ENCODE measurements at places on chromosomes 11 and 22. TPM values are rescaled to one million over a fixed set of nuclear protein-coding genes. Genes with fewer than 3 reads are reported as not detected.

Gene C11orf97
- not detected for polyA plus RNA-seq

- no peak for DNase-seq
These were observed 22.3 kb downstream of the PPARA start for GRCh38 chr22:46172522-46173110.

Gene NAALAD2
- 4.2 TPM for polyA plus RNA-seq

Gene CLCF1
- polyA plus RNA-seq: 3.6 TPM

Gene OR4X1
- not detected for polyA plus RNA-seq

DNA sequence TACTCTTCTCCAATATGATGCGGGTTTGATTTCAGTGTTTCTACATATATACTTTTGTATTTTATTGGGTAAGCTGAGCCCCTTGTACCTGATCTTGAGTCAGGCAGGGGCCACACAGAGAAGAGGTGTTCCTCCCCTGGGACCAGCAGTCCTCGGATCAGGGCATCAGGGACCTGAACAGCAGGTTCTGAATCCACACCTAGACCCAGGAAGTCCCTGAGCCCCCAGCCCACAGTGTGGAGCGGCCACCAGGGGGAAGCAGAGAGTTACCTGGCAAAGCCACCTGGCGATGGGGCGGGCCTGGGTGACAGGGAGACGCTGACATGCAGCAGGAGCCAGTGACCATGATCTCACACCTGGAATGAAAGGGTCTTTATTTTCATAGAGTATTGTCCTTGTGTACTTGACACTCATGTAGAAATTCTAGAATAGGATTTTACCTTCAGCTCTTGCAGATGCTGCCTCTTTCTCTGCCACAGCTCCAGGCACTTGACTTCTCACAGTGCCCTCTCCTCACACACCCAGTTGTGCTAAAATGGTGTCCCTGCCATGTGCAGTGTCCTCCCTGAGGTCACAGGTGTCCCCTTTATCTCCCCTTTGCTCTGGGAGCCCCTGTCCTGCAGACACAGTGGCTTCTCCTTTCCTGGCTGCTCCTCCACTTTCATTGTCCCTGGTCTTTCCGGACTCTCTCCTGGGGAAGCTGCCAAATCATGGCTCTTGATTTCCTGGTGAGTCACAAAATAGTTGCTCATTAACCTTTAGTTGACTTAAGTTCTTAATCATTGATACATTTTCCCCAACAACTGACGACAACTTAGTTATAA lies 48.5 kb downstream of the GGTLC2 start:
- DNase-seq: no peak

Gene OR52I1
- polyA plus RNA-seq: not detected

Gene OR52A1
- polyA plus RNA-seq: not detected

- no peak for DNase-seq
These were observed 58.2 kb upstream of the LMO1 start for GRCh38 chr11:8321876-8322275.

DNA sequence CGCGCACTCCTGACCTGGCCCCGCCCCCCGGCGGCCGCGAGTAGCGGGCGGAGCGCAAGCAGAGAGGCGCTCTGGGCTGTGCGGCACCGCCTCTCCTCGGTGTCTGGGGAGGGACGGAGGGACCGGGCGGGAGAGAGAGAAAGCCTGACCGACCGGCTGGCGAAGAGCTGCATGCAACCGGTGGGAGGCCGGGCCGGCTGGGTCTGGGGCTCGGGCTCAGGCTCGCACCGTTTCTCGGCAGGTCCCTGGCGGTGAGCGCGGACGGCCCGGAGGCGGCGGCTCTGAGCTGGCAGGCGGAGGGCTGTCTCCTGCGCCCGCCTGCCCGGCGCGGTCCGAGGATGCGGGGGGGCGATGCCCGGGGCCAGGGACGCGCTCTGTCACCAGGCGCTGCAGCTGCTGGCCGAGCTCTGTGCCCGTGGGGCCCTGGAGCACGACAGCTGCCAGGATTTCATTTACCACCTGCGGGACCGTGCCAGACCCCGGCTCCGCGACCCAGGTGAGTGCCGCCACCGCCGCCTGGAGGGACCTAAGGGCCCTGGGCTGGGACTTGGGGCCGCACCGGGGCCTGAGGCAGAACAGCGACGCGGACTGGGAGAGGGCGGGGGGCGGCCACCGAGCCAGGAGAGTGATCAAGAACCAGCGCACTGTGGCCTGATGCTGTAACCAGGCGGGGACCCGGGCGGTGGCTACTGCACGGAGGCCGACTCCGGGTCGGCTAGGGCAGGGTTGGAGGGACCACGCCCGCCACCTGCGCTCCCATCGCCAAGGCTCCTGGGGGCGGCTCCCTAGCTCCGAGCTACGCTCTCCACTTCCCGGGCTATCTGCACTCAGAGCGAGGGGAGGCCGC lies at the start of gene SYT9:
SYT9 (plus strand) TSS at position 69 of the 847 bp plus-strand sequence; CDS start at position 352, 283 bp downstream.
- DNase-seq: peak; percentile 37

GRCh38 chr22:21682385-21683175 lies 16.8 kb downstream of the PPIL2 start:
- DNase-seq: no peak

Gene PDGFB
- 26.6 TPM for polyA plus RNA-seq

Gene IL18
- 0.68 TPM for polyA plus RNA-seq

GRCh38 chr22:47002692-47003091 lies 240.2 kb downstream of the TBC1D22A start:
- no peak for DNase-seq

DNA sequence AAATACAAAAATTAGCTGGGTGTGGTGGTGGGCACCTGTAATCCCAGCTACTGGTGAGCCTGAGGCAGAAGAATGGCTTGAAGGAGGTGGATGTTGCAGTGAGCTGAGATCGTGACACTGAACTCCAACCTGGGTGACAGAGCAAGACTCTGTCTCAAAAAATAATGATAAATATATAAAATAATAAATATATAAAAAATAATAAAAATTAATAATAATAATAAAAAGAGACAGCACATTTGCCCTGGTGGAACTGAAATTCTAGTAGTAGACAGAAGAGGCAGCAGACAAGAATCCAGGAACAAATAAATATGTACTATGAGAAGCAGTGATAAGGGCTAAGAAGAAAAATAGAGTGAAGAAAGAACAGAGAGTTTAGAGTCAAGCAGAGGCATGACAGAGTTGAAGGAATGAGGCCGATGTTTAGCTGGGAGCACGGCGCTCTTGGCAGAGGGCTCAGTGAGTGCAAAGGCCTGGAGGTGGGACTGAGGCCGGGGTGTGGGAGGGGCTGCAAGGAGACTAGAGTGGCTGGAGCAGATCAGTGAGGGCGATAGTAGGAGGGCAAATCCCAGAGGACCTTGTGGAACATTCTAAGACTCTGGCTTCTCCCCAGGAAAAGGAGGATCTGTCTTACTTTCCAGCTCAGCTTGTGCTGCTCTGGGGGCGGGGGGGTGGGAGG lies 410.3 kb downstream of the MN1 start:
- DNase-seq: peak; percentile 42

DNA sequence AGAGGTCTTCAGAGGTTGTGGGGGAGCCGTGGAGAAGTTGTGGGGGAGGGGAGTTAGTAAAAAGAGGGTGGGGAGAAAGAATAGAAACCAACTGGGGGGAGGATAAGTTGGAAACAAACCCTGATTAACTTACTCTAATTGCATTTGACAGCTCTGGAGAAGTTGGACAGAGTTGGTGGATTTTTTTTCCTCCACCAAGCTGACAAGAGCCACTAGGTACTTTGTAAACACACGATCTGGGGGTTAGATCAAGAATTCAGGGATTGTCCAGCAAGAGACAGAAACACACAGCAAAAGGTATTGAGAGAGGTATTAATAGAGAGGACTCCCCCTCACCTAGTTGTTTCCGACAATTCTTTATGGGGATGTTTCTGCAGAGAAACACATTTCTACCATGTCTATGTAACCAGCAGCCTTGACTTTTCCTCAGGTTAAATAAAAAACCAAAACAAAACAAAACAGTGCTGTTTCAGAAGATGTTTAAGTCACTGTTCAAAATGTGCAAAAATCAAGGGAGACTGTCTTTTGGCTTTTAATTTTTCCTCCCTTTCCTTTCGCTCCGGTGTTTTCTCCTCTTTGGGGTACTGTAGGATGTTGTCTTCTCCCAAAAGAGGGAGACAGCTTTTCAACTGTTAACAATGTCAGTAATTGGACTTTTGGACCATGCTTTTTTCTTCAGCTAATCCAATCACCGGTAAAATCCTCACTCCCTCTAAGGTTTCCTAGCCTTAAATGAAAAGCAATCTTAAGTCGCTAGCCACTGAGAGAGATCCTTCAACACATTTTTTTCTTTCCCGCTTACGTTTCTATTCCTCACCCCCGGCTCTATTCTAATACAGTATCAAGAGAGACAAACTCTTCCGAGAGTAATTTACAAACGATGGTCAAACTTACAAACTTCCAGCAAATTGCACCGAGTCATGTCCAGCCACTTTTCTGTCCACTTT lies 708 bp downstream of the MAML2 start:
- DNase-seq: no peak

DNA sequence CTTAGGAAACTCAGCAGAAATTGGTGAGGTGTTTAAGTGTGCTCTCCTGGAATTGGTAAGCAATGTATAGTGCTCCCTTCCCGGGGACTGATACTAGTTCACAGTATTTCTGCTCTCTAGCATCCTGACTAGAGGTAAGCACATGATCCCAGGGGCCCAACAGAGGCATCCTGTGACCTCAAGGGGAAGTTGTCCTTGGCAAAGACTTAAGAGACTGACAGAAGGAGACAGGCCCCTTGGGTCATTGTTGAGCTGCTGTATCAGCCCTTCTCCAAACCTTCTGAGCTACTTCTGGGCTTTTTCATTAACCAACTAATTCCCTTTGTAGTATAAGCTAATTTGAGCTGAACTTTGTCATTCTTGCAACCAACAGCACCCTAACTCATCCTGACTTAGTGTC lies 4.3 kb upstream of the TBC1D22A start:
- DNase-seq: no peak

Data from hindlimb muscle (tissue), 1 donor.